ENCODE measurements at places on chromosomes 4 and X.

DNA sequence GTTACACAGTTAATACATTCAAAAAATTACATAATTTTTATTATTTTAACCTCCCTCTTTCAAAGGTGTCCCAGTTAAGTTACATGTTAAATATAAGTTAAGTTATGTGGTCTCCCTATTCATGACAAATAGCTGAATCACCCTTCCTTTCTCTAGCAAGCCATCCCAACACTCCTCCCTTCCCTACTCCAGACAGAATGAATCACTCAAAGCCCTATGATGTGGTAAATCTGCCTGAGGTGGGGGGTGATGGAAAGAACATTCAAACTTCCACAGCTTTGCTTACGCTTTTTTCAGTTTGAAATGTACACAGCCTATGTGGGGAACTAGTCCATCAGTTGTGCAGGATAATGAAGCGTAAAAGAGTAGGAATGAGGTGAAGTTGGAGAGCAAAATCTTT, 90.2 kb downstream of the CXCL13 start:
- no peak overlapping the region for H3K4me3 ChIP-seq
- H3K27ac ChIP-seq = no peak overlapping the region
- no peak for DNase-seq
- no peaks in the 10 kb centered on the region for H3K36me3 ChIP-seq

- H3K27me3 ChIP-seq = no peaks in the 10 kb centered on the region
- no peak overlapping the region for H3K4me3 ChIP-seq
- no peak overlapping the region for H3K27ac ChIP-seq
Measured at GRCh38 chr4:10089346-10089745, 27.3 kb downstream of the WDR1 start.

DNA sequence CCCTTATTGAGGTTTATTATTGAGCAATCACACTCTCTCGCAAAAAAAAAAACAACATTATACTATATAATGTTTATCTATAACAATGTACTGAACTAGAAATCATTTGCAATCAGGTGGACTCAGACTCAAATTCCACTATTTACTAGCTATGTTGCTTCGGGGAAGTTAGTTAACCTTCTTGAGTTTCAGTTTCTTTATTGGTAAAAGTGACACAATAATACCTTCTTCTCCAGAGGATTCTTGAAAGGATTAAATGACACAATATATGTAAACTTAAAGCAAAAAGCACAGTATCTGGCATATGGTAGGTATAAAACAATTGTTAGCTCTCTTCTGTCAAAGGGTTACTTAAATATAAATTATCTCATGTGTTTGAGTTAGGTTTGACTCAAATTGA, 31.5 kb upstream of the HDAC8 start:
- no peak overlapping the region for H3K4me3 ChIP-seq
- DNase-seq = no peak
- H3K36me3 ChIP-seq = no peaks in the 10 kb centered on the region
- H3K4me1 ChIP-seq = no peaks in the 10 kb centered on the region
- H3K27me3 ChIP-seq = no peaks in the 10 kb centered on the region

GRCh38 chrX:20606831-20607230, 340.1 kb upstream of the RPS6KA3 start:
- H3K4me3 ChIP-seq = no peak overlapping the region
- no peaks in the 10 kb centered on the region for H3K36me3 ChIP-seq
- H3K27ac ChIP-seq = no peak overlapping the region

DNA sequence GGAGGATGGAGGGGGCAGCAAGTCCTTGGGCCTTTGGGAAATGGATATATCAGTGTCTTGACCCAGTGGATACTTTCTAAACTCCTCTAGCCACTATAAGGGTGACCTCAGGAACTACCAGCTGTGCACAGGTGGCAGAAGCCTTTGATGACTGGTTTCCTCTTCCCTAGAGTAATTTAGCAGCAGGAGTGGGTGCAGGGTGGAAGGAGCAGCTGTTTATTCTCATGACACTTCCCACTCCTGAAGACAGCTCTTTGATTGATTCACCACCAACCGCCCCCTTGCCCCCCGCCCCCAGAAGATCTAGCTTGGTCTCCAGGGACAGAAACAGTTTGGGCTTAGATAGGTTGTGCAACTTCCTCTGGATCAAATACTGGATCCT, 63.0 kb downstream of the GPC3 start:
- H3K36me3 ChIP-seq = no peaks in the 10 kb centered on the region
- H3K4me3 ChIP-seq = no peak overlapping the region
- H3K27ac ChIP-seq = no peak overlapping the region
- H3K4me1 ChIP-seq = peaks cover 19% of the 10 kb centered on the region

GRCh38 chr4:139718358-139718757, 52.7 kb downstream of the MGST2 start:
- no peaks in the 10 kb centered on the region for H3K27me3 ChIP-seq
- H3K4me1 ChIP-seq = no peaks in the 10 kb centered on the region
- H3K36me3 ChIP-seq = no peaks in the 10 kb centered on the region
- DNase-seq = no peak
- no peak overlapping the region for H3K4me3 ChIP-seq

GRCh38 chr4:61342061-61342460, 141.9 kb downstream of the ADGRL3 start:
- H3K4me3 ChIP-seq = no peak overlapping the region
- H3K27ac ChIP-seq = no peak overlapping the region
- no peak for DNase-seq

DNA sequence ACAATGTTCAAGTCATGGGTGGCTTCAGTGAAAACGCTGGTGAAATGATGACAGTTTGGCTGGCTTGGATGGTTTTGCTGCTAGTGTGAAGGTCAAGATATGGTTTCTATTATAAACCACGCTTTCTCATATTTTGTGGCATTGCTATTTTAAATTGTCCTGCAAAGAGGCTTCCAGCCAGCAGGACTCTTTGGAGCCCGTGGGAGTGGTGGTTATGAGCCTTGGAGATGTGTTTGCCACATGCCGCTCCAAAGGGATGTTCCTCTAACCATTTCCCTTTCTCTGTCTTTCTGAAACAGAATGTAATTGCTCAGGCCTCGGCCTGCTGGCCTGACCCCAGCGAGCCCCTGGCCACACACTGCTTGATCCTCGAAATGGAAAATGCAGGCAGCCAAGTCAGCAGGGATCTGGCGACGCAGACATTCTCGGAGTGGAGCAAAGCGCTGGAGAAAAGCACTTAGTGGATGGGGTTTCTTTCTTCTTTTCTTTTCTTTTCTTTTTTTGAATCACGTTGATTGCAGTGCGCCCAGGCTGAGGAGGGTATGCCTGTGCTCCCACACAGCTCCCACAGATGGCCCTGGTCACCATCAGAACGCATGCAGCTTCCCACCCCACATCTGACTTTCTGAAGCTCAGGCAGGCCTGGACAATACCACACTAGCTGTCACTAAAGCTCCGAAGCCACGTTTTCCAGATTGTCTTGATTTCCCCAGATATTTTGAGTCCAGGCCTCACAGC, 114.0 kb downstream of the ENPP6 start:
- no peaks in the 10 kb centered on the region for H3K27me3 ChIP-seq
- no peak overlapping the region for H3K27ac ChIP-seq
- H3K36me3 ChIP-seq = no peaks in the 10 kb centered on the region
- no peaks in the 10 kb centered on the region for H3K4me1 ChIP-seq

- H3K27me3 ChIP-seq = no peaks in the 10 kb centered on the region
- no peaks in the 10 kb centered on the region for H3K36me3 ChIP-seq
- H3K27ac ChIP-seq = no peak overlapping the region
- H3K4me1 ChIP-seq = peaks cover 25% of the 10 kb centered on the region
- no peak for DNase-seq
Measured at GRCh38 chr4:7103607-7104365, 35.9 kb upstream of the GRPEL1 start.

GRCh38 chrX:136752796-136753195, 27.9 kb downstream of the ARHGEF6 start:
- H3K4me3 ChIP-seq = no peak overlapping the region
- H3K36me3 ChIP-seq = no peaks in the 10 kb centered on the region
- DNase-seq = no peak
- H3K4me1 ChIP-seq = peaks cover 13% of the 10 kb centered on the region
- H3K27me3 ChIP-seq = no peaks in the 10 kb centered on the region

DNA sequence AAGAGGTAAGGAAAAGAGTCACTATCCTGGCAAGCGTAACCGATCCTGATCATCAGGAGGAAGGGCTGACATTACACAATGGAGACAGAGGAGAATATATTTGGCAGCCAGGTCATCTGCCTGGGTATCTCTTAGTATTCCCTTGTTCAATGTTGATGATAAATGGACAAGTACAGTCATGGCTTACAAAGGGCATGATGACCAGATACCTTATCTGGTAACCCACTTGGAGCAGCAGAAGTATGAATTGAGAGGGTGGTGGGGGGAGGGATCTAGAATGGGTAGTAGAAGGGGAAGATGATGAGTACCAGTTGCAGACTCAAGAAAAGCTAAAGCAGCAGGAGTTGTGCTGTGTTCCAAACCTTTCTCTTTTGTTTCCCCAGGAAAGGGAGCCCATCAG, 17.3 kb downstream of the F8 start:
- no peaks in the 10 kb centered on the region for H3K4me1 ChIP-seq
- H3K27me3 ChIP-seq = no peaks in the 10 kb centered on the region
- H3K27ac ChIP-seq = no peak overlapping the region
- no peak for DNase-seq

DNA sequence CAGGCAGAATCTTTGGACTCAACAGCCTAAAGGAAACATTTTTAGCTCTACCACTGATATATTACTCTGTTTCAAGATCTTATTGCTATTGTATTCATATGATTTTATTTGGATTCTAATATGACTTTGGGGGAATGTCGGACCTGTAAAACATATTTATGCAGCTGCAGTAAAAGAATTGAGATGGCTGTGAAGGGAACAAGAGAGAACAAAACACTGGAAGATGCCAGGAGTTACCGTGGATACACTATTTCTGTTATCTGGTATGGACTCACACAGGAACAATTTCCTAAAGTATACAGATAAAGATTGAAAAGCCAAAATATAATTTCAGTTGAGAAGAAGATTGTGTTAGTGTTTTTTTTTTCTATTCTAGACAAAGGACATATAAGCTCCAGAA, 113.0 kb upstream of the DCLK2 start:
- peaks cover 2% of the 10 kb centered on the region for H3K27me3 ChIP-seq
- no peak for DNase-seq
- no peaks in the 10 kb centered on the region for H3K4me1 ChIP-seq
- H3K4me3 ChIP-seq = no peak overlapping the region

DNA sequence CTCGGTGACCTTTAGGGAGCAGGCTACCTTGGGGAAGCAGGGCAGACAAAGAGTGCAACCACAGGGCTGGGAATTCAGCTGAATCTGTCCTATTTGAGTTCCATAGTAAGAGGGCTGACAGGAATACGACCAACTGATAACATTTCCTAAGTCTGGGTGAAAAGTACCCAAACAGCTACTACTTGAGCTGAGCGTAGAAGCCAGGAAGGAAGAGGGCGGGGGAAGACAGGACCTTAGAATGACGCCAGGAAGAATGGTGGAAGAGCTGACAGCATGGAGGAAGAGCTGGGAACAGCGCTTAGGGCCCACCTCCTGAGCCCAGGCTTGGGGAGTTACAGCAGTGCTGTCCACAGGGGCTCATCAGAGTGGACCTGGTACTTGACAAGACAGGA, 14.4 kb downstream of the MECP2 start:
- H3K27me3 ChIP-seq = no peaks in the 10 kb centered on the region
- no peak overlapping the region for H3K27ac ChIP-seq
- peaks cover 5% of the 10 kb centered on the region for H3K36me3 ChIP-seq
- H3K4me1 ChIP-seq = peaks cover 17% of the 10 kb centered on the region
- no peak overlapping the region for H3K4me3 ChIP-seq

Measured in natural killer cell (primary cell).